ENCODE measurements at places on chromosomes 1 and 21.

DNA sequence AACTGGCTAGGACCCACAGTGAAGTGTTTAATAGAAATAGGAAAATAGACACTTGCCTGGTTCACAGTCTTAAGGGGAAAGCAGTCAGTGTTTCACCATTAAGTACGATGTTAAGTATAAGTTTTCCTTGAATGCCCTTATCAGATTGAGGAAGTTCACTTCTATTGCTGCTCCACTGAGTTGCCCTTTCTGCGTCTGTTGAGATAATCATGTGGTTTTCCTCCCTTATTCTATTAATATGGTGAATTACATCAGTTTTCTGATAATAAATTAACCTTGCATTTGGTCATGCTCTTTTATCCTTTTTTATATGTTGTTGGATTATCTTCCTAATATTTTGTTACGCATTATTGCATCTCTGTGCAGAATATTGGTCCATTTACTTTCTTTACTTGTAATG, 21.4 kb downstream of the UTS2 start:
- DNase-seq = no peak

DNA sequence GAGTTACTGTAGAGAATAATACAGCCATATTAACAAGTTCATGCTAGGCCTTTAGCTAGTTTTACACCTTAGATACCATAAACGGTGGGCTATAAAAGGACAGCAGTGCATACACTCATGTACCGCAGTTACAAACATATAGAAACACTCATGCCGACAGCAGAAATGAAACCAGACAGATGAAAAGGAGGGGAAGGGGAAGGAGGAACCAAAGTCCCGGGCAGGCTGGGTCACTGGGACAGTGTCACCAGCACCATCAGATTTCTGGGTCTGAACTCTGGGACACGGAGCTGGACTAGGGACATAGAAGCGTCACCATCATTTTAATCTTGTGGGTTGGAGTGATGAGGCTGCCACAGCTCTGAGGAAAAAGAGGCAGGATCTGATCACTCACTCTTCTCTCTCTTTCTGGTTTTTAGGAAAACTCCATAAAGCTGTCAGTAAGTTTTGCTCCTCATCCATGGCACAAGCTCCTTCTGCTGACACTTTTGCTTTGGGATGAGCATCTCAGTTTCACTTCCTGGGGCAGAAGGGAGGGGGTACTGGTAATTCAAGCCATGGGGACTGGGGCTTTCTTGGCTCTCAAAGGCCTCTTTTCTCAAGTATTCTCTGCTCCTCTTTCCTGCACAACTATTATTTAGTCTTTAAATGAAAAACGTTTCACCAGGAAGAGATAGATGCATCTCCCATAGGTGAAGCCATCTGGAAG, 7.8 kb upstream of the ZNF691 start:
- DNase-seq = no peak

DNA sequence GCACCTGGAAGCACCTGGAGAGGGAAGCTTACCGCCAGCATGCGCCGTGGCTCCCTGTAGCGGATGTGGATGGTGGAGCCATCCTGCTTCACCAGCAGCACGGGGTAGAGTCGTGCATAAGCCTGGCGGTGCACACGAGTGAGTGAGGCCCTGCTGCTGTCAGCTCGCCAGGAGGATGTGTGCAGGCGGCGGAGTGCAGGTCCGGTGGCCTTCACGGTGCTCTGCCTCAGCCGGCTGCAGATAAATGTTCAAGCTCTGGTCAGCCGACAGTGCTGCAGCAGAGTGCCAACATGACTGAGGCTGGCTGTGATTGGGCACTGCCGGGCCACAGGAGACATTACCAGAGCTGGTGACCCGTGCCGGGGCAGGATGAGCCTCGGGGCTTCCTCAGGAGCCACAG, 1.5 kb downstream of the MRPL55 start:
- DNase-seq = no peak

GRCh38 chr1:87841332-87841731, 512.7 kb downstream of the LMO4 start:
- DNase-seq = no peak

DNA sequence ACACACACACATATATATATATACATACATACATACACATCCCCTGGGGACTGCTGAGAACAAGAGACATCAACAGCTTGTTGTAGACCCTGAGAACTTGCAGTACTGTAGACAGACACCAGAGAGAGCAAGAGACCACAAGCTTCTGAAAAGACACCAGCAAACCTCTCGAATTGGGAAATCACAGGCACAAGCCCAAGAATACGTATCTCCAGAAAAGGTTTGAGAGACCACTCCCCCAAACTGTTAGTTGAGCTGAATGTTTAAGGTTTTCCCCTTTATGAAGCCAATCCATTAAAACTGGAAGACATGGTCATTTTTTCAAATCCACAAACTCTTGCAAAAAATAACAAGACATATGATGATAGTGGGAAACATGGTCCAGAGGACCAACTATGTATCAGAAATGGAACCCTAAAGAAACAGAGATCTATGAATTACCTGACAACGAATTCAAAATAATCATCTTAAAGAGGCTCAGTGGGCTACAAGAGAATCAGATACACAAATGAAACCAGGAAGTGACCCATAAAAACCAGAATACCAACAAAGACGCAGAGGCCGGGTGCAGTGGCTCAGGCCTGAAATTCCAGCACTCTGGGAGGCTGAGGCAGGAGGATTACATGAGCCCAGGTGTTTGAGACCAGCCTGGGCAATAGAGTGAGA, 45.1 kb downstream of the SLC2A1 start:
- no peak for DNase-seq

DNA sequence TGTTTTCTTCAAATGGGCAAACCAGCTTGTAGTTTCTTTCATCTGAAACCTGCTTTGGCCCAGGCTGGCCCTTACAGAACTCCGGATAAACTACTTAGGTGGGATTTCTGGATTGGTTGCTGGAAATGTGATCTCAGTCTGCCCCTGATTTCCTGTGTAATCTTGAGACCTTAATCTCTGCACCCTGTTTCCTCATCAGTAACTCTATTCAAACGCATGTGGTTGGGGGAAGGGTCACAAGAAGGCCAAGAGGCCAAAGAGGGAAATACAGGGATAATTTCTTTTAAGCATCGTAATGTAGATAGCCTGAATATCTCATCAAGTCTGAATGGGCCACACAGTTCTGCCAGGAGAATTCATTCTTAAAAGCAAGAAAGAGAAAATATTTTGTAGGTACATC, 483.6 kb downstream of the LTN1 start:
- no peak for DNase-seq

GRCh38 chr21:44972821-44973220, 33.0 kb downstream of the SLX9 start:
- DNase-seq = no peak

- no peak for DNase-seq
Observed at GRCh38 chr1:182968151-182968741, 15.3 kb upstream of the SHCBP1L start.

Data from stimulated activated CD4-positive, alpha-beta T cell treated with anti-CD3 and anti-CD28 coated beads, Interleukin-12 subunit alpha, Interleukin-12 subunit beta, amount 100 ng/mL, for 24 hours (primary cell).